HFF-Myc (cell line): ENCODE measurements at places on chromosomes 11 and 22.

DNA sequence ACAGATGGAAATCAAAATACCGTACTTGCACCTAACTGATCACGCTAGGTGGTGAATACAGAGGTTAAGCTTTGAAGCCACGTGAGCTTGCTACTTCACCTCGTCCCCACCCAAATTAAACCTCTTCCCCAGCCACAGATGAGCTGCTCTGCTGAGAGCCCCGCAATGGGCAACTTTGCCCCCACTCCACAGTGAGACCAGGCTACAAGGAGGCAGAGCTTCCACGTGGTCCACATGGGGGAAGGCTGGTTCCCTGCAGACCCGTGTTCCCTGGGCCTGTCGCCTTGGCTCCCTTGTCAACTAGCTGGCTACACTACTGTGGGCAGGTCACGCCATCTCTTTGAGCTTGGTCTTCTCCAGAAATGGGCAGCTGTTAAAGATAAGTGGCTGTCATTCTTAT lies 10.9 kb downstream of the CD5 start:
- DNase-seq, result no peak

GRCh38 chr22:46056546-46057245 lies 79.7 kb upstream of the WNT7B start:
- DNase-seq, result no peak

- no peak for DNase-seq
Measured at GRCh38 chr11:100340466-100341319, 346.4 kb upstream of the ARHGAP42 start.

DNA sequence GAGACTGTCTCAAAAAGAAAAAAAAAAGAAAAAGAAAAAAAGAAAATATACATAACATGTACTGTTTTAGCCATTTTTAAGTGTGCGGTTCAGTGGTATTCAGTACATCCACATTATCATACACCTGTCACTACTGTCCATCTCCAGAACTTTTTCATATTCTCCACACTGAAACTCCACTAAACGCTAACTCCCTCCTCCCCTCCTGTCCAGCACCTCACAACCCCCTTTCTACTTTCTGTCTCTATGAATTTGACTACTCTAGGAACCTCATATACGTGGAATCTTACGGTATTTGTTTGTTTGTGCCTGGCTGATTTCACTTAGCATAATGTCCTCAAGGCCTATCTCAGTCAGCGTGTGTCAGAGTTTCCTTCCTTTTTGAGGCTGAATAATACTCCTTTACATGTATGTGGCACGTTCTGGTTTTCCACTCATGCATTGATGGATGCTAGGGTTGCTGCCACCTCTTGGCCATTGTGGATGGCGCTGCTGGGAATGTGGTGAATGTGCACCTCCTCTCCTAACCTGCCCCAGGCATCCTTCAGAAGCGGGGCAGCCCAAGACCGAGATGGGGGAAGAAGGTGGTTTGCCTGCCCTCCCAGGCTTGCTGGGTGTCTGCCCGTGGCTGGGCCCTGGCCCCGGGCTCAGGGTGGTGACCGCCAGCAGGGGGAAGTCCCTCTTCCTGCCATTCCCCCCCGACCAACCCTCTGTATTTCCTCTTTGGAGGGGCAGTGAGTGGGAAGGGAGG lies 60.5 kb downstream of the BCR start:
- no peak for DNase-seq

GRCh38 chr11:16727806-16728205 lies 10.6 kb upstream of the C11orf58 start:
- no peak for DNase-seq
